ENCODE measurements at places on chromosomes 7 and 10.

- no peak for DNase-seq
Observed at GRCh38 chr7:111820621-111821020, 258.3 kb upstream of the IMMP2L start.

GRCh38 chr7:25951414-25952260, 200.4 kb upstream of the NFE2L3 start:
- DNase-seq: peak; percentile 8

DNA sequence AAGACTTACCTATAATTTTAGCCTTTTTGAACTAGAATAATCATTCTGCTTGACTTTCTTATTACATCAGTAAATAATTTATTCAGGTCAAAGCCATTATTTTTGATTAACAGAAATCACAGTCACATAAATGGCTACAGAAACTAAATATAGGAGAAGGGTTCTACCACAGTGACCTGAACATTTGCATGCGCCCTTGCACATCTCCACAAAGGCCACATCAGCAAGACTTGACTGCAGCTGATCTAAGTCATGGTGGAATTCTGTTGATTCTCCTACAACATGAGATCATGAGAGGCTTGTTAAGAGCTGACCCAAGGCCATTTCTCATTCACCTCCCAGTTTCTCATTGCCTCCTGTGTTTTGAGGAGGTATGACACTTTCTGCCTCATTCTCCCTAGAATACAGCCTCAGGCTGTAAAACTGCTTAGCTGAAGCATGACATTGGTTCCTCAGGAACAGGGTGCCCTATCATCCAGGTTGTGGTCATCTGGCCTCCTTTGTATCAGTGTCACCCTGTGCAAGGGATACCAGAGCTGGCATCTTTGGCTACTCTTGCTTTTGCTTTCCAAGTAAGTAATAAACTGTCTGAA, 6.7 kb upstream of the IMMP2L start:
- no peak for DNase-seq

GRCh38 chr7:50393547-50394252, 56.5 kb downstream of the FIGNL1 start:
- DNase-seq: no peak

GRCh38 chr10:62048470-62048869, 147.0 kb downstream of the ARID5B start:
- DNase-seq: no peak

DNA sequence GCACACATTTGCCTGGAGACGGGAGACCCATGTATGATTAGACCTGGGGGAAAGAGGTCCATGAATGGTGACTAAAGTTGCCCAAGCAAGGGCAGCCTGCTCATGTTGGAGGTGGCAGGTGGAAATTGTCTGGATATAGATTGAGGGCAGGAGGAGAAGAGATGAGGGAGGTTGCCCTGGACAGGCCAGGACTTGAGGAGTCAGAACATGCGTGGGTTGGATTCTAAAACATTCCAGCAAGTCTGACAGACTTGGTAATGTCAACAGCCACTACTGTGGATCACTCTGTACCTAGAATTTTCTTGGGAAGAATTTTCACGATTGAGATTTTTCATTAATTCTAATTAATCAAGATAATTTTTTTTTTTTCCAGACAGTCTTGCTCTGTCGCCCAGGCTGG, 19.1 kb upstream of the SVOPL start:
- no peak for DNase-seq

DNA sequence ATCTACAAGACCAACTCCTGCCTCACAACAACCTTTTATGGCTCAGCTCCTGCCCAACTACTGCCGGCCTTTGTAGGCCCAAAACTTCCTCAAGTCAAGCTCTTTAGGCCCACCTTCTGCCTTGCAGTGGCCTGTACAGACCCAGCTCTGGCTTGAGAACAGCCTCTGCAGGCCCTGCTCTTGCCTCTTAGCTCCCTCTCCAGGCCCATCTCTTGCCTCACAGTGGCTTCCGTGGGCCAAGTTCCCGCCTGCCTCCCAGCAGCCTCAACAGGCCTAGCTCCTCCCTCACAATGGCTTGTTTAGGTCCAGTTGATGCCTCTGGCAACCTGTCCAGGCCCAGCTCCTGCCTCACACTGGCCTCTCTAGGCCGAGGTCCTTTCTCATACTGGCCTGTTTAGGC, 32.4 kb upstream of the VKORC1L1 start:
- no peak for DNase-seq

GRCh38 chr10:132704008-132704814, 81.7 kb downstream of the NKX6-2 start:
- no peak for DNase-seq

- no peak for DNase-seq
Observed at GRCh38 chr7:2112261-2113198, 120.2 kb downstream of the MAD1L1 start.

- DNase-seq: no peak
Observed at GRCh38 chr7:7414791-7415603, 120.7 kb downstream of the COL28A1 start.

DNA sequence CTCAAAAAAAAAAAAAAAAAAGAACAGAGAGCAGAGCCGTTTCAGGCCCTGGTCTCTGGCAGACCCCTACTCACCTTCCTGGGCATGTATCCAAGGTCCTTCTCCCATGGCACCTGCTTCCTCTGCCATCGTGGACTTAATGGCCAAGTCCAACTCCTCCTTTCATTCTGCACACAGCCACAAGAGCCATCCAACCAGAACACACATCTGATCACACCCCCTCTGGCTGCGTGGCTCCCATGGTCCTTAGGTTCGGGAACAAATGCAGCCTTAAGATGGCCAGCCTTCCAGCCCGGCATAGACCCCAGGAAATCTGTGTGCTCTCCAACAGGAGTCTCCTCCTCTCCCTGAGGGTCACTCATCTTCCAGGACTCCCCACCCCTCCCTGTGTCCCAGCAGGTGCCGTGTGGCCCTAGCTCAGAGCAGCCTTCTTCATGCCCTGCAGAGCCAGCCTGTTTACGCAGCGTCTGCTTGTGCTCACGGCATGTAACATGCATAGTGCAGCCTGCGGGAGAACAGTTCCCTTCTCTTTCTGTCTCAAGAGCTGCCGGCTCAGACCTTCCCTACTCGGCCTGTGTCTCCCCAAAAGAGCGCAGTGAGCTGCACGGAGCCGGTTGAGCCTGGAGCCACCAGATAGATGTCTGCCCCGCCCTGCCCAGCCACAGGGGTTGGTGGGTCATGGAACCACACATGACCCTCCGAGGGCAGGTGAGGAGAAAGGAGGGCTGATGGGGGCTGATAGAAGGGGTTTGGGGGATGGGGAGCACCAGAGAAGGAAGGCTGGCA, 157.3 kb downstream of the NRF1 start:
- DNase-seq: no peak
